ENCODE measurements at places on chromosomes 11 and 22.

GRCh38 chr22:16958475-16958874, 49.5 kb downstream of the GAB4 start:
- no peak for DNase-seq

- DNase-seq, result no peak
Observed at GRCh38 chr22:32324505-32325415, 32.9 kb upstream of the RFPL3 start.

DNA sequence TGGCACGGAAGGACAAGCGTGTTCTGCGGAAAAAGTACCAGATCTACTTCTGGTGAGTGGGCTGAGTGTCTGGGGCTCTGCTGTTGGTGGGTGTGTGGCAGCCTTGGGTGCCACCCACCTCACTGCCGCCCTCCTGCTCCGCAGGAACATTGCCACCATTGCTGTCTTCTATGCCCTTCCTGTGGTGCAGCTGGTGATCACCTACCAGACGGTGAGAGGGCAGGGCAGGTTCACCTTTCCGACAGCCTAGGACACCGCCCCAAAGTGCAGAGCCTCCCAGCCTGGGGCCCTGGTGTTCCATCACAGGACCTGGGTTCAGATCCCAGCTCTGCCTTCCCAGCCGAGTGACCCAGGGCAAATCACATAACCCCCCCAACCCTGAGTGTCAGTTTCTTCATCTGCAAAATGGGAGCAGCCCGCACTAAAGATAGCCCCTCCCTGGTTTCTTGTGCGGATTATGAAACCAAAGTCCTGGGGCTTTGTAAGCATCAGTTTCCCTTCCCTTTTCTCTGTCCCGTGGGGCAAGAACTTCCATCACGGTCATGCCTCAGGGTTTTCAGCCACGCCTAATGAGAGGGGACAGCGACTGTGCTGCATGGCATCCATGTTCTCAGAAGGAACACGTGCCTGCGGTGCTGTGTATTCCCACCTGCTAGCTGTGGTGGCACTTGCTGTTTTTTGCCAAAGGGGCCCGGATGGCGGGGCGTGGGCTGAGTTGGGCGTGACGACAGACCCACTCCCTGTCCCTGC, 9.8 kb upstream of the TAGLN start:
- no peak for DNase-seq

GRCh38 chr11:28476864-28477263, 368.7 kb downstream of the METTL15 start:
- no peak for DNase-seq

DNA sequence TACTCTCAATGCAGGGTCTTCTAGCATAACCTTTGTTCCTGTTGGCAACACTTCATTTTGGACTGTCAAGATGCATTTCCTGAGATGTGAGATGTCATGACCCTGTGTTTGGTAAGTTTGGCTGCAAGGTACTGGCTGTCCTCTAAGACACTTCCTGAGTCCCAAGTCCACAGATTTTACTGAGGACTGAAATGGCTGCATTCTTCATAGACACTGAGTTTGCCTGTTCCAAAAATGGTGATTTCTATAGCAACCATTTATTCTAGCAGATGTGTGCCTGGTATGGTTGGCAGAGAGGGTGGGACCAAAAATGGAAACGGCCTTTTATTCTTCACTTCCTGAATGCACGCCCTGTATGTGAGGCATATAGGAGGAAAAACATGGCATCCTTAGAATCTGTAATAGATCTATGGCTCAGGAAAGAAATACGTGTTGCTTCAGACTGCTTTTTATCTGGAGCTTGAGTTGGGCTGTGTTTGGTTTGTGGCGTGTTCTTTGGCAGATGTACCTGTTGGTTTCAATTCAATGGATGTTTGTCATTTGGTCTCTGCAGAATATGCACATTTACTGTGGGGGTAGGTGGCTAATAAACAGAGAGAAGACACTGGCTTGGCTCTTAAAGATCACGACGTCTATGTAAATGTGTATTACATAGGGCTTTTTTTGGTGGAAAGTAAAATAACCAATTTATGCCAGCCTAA, 62.4 kb downstream of the ZBTB16 start:
- DNase-seq, result no peak

DNA sequence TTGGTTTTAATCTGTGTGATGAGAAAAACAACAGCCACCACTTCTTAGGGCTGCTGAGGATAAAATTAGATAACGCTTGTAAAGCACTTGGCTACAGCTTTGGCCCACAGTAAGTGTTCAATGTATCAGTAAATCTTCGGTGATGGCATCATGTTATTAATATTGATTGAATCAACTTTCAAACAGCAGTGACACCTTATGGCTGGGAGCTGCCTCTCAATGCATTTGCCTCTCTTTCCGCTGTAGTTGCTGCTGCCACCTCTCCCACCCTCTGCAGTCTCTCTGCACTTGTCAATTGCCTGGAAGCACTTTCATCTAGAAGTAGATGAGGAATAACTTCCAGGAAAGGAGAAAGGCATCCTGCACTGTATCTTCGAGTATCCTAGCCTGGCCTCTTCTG, 491.1 kb downstream of the OPCML start:
- DNase-seq, result no peak

DNA sequence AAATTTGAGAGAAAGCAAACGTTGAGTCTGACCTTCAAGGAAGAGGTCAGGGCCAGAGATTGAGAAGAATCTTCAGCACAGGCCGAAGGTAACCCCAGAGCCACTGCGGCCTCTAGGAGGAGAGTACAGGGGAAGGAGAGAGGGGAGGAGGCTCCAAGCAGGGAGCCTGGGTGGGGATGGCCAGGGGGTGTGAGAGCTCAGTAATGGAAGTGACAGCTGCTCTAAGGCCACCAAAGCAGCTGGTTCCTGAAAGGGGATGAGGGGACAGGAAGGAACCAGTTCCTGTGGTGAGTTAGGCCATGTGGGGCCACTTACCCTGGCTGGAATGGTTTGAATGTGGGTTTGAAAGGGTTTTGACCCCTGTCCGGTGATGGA, 46.1 kb downstream of the PISD start:
- no peak for DNase-seq

DNA sequence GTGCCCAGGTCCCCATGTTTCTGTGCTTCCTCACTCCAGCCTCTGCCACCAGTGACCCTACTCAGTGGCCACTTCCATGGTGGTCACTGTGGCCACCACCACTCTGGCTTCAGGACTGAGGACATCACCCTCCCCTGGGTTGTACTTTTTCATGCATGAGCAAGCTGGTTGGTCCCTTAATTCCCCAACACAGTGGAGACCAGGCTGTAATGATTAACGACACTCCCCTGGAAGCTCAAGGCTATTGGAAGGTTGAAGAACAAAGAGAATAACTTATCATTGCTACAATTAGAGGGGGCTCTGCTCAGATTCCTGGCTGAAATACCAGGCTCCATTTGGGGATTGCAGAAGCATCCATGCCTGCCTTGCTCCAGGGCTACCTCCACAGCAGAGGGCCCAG, 10.5 kb downstream of the PLAAT4 start:
- no peak for DNase-seq

DNA sequence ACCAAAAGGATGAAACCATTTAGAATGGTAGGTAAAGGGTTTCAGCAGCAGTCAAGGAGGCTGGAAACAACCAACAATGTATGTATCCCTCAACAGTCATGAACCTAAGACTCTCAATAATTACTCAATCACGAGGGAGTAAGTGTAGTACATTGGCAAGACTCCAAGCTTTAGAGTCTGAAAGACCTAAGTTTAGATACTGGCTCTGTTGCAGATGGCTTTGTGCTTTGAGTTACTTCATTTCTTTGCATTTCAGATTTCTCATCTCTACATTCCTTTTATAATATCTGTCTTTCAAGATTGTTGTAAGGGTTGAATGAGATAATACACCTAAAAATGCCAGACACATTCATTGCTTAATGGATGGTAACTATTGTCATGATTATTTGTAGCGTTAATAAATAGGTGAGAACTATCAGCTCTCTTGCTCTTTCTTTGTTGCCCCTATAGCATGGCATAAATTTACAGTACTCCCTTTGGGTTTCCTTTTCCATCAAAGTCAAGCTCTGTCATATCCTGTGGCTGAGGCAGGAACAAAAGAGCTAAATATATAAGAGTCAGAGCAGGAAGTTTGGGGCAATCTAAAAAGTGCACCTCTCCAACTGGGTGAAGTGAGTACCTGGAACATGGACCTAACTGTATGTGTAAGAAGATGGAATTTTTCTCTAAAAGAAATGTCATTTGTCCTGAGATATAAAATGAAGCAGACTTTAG, 228.2 kb upstream of the ZC3H12C start:
- DNase-seq, result no peak

- no peak for DNase-seq
Observed at GRCh38 chr11:3745161-3745560, 52.2 kb downstream of the NUP98 start.

- DNase-seq, result no peak
Observed at GRCh38 chr22:46902998-46903916, 140.8 kb downstream of the TBC1D22A start.

- DNase-seq, result peak; percentile 22
Observed at GRCh38 chr11:114102993-114103896, 43.7 kb downstream of the ZBTB16 start.

DNA sequence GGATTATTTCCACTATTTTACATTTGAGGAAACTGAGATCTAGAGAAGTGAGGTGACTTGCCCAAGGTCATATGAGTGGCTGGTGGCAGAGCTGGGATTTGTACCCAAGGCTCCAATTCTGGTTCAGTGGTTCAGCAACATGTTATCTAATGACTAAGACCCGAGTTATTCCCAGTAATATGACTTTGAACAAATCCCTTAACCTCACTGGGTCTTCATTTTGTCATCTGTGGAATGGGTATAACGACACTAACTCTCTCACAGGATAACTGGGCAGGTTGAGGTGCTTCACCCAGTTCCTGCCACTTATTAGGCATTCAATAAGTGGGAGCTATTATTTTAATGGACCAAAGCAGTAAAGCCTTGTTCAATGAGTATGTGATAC, 489 bp upstream of the OR2AT4 start:
- DNase-seq, result no peak

DNA sequence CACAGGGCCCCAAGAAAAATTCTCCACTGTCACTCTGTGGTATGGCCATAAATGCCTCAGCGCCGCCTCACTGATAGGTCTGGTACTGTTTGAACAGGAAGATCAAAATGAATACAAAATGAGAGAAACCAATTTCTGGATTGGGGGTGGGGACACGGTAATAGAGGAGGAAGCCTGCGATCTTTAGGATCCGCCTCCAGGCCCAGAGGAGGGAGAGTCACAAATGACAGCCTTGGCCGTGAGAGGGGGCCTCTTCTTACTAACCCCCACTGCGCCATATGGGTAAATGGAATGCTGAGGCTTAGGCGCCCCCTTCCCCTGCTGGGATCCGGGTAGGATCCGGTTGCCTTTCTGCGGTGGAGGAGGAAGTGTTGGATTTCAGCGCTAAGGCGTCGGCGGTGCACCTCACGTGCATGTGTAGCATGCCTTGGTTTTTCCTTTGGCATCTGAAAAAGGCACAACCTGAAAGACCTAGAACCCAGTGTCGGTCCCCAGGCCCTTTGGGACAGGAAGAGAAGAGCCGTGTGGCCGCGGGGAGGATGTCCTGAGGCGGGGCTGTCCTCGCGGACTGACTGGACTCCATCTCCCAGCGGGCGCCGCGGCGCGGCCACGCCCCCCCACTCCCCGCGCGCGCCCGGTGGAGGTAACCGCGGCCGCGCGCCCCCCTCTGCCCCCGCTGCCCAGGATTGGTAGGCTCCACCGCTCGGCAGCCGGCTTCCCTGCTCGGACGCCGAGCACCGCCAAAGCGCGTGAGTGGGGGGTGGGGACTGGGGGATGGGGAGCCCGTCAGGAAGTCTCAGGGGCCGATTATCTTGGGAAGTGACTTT, 718 bp upstream of the MADD start:
- DNase-seq, result peak; percentile 88

- no peak for DNase-seq
Observed at GRCh38 chr11:123047266-123047946, 14.5 kb downstream of the HSPA8 start.

DNA sequence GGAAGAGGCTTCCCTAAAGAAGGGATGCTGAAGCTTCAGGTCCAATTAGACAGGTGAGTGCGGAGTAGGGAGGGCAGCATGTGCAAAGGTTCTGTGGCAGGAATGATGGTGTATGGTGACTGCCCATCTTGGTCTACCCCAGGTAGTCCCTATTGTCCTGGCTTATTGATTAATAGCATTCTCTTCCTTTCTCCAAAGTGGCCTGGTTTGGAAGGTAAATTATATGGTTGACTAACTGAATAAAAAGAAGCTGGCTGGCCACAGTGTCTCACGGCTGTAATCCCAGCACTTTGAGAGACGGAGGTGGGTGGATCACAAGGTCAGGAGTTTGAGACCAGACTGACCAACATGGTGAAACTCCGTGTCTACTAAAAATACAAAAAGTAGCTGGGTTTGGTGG, 230.5 kb downstream of the MIAT start:
- DNase-seq, result no peak

DNA sequence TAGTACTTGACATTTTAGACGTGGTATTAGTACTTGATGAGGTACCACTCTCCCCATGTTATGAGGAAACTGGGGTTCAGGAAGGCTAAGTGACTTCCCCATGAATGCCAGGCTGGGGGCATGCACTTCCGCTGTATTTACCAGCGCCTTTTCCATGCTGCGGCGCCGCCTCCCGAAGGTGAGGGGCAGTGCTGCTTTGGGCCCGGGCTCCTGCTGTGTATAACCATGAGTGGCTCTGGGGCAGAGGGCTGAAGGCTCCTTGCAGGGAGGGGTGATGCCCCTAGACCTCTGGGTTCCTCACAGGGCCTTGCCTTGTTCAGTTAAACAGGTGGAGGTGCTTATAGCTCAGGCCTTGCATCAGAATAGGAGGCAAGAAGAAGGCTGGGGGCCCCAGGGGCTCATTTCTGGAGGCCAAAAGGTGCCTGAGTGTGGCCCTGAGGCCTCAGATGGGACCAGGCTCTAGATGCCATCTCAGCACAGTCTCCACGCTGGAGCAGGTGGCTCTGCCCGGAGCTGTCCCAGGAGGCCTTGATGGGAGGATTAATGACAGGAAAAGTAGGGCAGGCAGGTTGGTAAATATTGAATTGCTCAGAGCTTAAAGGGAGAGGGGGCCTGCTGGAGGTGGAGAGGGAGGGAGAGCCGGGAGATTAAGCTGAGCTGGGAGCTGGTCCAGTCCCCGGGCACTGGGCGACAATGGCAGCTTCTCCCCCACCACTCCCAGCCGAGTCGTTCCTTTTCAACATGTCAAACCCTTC, 129.6 kb downstream of the CEP164 start:
- DNase-seq, result no peak

DNA sequence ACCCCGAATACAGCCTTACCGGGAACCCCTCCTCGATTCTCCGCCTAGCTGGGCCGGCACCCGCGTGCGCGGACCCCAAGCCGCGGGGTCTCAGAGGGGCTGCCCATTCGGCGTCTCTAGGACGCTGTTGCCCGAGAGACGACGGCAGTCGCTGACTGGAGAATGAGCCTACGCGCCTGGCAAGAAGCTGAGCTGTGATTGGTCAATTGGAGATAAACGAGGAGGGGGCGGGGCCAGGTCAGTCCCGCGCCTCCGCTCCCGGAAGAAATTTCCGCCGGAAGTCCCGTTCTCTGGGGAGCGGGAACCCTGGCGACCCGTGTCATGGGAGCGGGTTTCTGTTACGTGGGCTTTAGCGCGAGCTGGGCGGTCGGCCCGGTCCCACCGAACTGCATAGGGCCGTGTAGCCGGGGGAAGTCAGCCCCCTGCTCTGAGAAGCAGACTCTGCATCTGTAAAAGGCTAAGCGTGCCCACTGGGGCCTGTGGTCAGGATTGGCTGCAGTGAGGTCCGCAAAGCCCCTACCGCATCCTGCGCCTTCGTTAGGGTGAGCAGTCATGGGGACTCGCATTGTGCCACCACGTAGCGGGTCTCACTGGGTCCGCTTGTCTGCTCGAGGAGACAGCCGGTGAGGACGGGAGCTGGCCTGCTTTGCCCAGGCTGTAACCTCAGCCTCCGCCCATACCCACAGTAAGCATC, at the start of gene EFCAB6:
EFCAB6 (minus strand) TSS at position 157 of the 694 bp plus-strand sequence. CDS start 29,987 bp downstream, outside the sequence.
- peak; percentile 95 for DNase-seq

- DNase-seq, result peak; percentile 27
Observed at GRCh38 chr11:18853086-18853720, 61.6 kb upstream of the PTPN5 start.

Data from activated CD4-positive, alpha-beta T cell treated with anti-CD3 and anti-CD28 coated beads, Interleukin-2, Interleukin-4, amounts not matched to agents 100 ng/mL and 50 ng/mL, durations not matched to agents 16 hours and 8 hours (primary cell).